ENCODE measurements at places on chromosomes 6 and 20. TPM values are rescaled to one million over a fixed set of nuclear protein-coding genes. Genes with fewer than 3 reads are reported as not detected.
A peak's percentile ranks its signal among the peaks of the same experiment; 100 is the strongest.

DNA sequence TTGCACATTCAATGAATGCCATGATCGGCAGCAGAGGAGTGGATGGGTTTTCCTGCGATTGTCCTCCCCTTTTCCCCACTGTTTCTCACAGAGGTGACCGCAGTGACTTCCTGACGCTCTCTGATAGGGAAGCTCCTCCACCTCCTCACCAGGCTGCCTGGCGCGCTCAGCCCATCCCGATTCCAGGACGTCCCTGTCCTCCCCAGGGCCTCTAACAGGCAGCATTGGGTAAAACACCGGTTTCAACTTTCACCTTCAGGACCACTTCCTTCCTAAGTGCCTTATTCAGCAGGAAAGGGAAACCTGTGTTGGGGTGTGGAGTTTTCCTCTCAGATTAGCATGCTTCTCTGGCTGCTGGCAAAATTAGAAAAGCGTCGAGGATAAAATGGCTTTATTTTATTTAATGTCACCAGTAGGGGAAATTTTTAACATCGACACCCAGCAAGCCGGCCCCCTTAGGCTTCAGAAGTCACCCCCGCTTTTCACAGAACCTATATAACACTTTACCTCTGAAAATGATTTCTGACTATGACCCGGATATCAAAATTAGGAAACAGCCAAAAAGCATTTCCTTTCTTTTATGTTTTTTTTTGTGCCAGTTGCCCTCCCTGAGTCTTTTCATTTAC, 570.4 kb upstream of the GJE1 start:
- H3K27ac ChIP-seq, result no peak overlapping the region
- DNase-seq, result no peak
- no peaks in the 10 kb centered on the region for H3K27me3 ChIP-seq
- H3K4me1 ChIP-seq, result peaks cover 13% of the 10 kb centered on the region

DNA sequence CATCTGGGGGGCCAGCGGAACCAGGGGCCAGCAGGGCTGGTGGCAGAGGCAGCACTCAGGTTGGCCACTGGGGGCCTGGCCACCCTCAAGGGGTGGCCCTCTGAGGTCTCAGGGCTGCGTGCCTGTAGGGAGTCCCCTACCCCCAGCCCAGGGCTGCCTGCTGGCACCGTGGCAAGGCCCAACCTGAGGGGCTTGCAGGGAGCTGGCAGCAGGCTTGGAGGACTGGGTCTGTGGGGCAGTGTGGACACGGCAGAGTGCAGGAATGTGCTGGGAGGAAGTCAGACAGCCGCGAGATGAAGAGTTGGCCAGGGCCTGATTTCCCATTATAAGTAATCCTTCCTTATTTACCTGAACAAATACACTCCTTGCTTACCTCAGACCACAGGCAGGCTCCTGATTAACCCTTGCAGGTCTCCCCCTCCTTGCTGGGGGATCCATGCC, at the start of gene SPDEF:
Gene SPDEF, minus strand, starts transcription at position 299 of the 441 bp plus-strand sequence. CDS start 11,874 bp downstream, outside the sequence.
- H3K4me1 ChIP-seq, result no peaks in the 10 kb centered on the region
- no peaks in the 10 kb centered on the region for H3K27me3 ChIP-seq
- H3K4me3 ChIP-seq, result no peak within 1 kb of the TSS
- DNase-seq, result no peak
- H3K27ac ChIP-seq, result no peak within 1 kb of the TSS
- H3K36me3 ChIP-seq, result no peaks in the 10 kb centered on the region

GRCh38 chr6:43774776-43775534, 4.9 kb downstream of the VEGFA start:
- DNase-seq, result peak; percentile 29
- H3K4me3 ChIP-seq, result no peak overlapping the region
- no peaks in the 10 kb centered on the region for H3K36me3 ChIP-seq
- H3K4me1 ChIP-seq, result peaks cover 25% of the 10 kb centered on the region
- peaks cover 10% of the 10 kb centered on the region for H3K27me3 ChIP-seq
- no peak overlapping the region for H3K27ac ChIP-seq

MRPL14 gene
- 11.8 TPM for total RNA-seq

PAX1 gene
- not detected for total RNA-seq

DNA sequence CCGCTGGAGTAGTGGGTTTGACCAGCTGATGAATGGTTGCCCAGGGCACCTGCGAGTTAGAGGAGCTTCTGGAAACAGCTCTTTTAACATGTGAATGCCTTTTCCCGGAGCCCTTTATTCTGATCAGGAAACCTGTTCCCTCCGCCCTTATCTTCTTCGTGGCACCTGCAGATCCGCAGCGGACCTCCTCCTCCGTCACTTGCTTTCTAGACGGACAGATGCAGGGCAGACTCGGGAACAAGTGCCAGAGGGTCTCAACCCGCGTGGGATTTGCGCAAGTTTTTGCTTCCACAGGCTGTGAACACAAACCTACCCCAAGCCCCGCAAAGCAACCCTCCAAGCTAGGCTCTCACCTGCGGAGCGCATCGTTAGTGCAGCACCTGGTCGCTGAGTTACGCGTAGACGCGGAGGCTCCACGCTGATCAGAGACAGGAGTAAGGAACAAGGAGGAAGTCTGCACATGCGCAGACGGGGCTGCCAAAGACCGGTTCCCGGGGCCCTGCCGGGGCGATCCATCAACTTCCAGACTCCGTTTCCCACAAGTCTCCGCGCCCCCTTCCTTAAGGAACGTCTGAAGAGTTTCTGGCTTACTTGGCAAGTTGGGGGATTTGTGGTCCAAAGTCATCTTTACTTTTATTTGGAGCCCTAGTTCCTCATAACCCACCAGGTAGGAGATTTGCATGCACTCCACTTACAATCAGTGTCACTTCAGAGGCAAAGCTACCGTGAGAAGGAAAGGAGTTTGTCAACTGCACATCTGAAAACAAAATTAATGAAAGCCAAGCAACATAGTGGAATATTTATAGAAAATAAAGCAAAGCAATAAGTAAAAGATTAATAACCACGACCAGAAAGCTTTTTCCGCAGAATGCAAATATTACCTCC, 52.7 kb upstream of the ELMO2 start:
- no peak for DNase-seq
- peaks cover 6% of the 10 kb centered on the region for H3K27me3 ChIP-seq
- no peaks in the 10 kb centered on the region for H3K4me1 ChIP-seq
- no peak overlapping the region for H3K27ac ChIP-seq

PPP1R14C gene
- not detected for total RNA-seq

HLA-DOB gene
- total RNA-seq, result 6.8 TPM

SEL1L2 gene
- not detected for total RNA-seq

GJA10 gene
- total RNA-seq, result not detected

GRCh38 chr6:45707176-45707575, 308.5 kb downstream of the CLIC5 start:
- no peak for DNase-seq
- H3K27me3 ChIP-seq, result no peaks in the 10 kb centered on the region
- H3K4me1 ChIP-seq, result peaks cover 11% of the 10 kb centered on the region
- no peak overlapping the region for H3K27ac ChIP-seq
- no peaks in the 10 kb centered on the region for H3K36me3 ChIP-seq
- no peak overlapping the region for H3K4me3 ChIP-seq

GRCh38 chr6:47246551-47246950, 63.2 kb downstream of the TNFRSF21 start:
- DNase-seq, result no peak
- no peaks in the 10 kb centered on the region for H3K36me3 ChIP-seq
- no peaks in the 10 kb centered on the region for H3K4me1 ChIP-seq
- no peaks in the 10 kb centered on the region for H3K27me3 ChIP-seq

GRCh38 chr20:23048283-23049200, 930 bp downstream of the THBD start:
- H3K27me3 ChIP-seq, result peaks cover 12% of the 10 kb centered on the region
- no peak overlapping the region for H3K27ac ChIP-seq
- H3K4me1 ChIP-seq, result peaks cover 13% of the 10 kb centered on the region
- H3K36me3 ChIP-seq, result no peaks in the 10 kb centered on the region
- DNase-seq, result no peak
- no peak overlapping the region for H3K4me3 ChIP-seq

LGSN gene
- 0.25 TPM for total RNA-seq

GRCh38 chr6:1609041-1609647, 571 bp upstream of the FOXC1 start:
- peaks cover 75% of the 10 kb centered on the region for H3K4me1 ChIP-seq
- H3K27me3 ChIP-seq, result peaks cover 23% of the 10 kb centered on the region
- H3K27ac ChIP-seq, result no peak overlapping the region
- H3K36me3 ChIP-seq, result no peaks in the 10 kb centered on the region
